ENCODE measurements at places on chromosomes 11 and 22.

DNA sequence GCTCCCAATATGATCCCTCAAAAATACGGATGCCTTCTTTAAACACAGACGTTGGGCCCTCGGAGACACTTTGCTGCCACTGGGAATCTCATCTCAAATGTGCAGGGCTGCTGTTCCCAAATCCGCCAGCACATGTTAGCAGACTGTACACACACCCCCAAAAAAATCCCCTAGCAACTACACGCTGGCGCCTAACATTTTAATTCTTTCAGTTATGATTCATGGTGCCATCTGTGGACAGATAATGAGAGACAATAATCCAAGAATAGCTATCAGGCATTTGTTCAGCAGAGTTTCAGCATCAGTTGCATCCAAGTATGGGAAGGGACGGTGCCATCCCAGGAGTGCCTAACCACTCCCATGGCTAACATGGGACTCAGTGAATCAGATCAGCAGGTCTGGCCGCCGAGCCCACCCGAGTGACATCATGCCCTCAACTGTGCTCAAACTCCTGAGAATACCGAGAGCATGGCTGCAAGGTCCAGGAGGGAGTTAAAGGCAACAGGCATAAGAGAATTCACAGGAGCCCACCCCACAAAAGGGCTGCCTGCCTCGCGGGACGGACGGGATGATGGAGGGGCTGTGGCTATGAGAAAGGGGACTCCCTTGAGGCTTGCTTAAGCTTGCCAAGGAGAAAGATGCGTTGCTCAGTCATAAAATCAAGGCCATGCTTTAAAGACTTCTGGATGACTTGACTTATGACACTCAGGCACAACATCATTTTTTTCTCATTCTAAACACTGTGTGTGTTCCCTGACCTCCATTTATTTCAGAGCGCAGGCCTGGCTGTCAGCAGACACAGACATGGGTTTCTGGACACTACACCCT lies 337.0 kb downstream of the SHANK2 start:
- DNase-seq, result no peak

DNA sequence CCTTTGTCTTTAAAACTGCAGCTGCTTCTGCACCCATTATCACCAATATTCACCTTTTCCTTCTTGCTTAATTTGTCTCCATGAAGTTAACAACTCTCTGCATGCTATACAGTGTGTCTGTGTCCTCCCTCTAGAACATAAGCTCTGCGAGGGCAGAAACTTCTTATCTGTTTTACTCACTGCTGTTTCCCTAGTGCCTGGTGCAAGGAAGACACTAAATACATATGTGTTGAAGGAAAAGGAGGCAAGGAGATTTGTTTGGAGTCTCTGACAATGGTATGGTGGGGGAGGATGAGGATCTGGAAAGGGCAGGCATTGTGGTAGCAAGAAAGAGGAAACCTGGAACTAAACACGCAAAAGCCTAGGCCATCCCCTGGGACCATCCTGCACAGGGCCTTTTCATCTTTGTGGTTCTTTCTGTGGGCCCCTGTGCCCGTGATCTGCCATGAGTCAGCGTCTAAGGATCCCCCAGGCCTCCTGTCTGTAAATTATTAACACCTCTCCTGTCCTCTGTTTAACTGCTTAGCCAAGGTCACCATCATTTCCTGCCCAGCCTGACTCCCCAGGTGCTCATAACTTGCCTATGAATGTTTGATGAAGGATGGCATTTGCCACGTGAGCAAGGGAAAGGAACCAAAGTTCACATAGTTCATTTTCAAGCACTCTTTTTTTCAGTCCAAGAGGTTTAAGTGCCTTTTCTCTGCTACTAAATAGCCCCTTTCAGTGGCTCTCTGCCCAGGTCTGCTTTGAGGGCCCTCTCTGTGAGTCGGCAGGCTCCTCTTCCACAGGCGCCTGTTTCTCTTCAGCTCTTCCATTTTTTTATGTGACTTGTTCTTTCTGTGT lies 131.1 kb downstream of the RASSF10 start:
- no peak for DNase-seq

GRCh38 chr22:46589871-46590271 lies 30.3 kb upstream of the GRAMD4 start:
- no peak for DNase-seq

DNA sequence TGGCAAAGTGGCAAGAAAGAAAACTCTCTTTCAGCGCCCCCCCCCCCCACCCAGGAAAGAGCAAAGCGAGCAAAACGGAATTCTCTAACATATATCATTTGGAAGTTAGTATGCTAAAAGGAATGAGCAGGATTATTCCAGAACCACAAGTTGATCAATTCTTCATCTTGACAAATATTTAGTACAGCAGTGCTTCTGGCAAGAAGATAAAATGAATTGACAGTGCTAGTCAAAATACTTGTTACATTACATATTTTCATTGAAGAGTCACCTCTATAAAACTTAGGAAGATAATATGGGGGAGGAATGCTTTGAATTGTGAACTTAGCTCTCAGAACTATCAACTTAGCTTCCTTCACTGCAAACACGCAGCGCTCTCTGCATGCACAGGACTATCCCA lies 377.4 kb downstream of the DYNC2H1 start:
- DNase-seq, result no peak

GRCh38 chr22:27100789-27101188 lies 443.4 kb downstream of the MIAT start:
- no peak for DNase-seq

GRCh38 chr11:119382101-119382500 lies 611 bp upstream of the USP2 start:
- no peak for DNase-seq

GRCh38 chr11:87397011-87397865 lies 359.5 kb downstream of the TMEM135 start:
- no peak for DNase-seq

- DNase-seq, result no peak
Measured at GRCh38 chr11:2579315-2580060, 120.3 kb downstream of the KCNQ1OT1 start.

- DNase-seq, result no peak
Measured at GRCh38 chr11:69962152-69962551, 116.0 kb upstream of the ANO1 start.

DNA sequence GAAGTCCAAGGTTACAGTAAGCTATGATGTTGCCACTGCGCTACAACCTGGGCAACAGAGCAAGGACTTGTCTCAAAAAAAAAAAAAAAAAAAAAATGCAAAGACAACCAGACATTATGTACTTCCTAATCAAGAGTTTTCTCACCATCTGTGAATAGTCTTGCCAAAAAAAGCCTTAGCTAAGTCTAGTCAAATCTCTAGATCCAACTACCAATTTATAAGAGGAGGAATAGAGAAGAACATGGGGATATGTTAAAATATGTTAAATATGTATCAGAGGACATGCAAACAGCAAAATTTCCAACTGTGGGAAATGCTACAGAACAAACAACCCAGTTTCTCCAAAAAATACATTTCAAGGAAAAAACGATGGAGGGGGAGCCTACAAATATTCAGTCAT lies 45.6 kb downstream of the USP28 start:
- no peak for DNase-seq

GRCh38 chr11:89052220-89052619 lies 13.6 kb downstream of the GRM5 start:
- DNase-seq, result no peak

DNA sequence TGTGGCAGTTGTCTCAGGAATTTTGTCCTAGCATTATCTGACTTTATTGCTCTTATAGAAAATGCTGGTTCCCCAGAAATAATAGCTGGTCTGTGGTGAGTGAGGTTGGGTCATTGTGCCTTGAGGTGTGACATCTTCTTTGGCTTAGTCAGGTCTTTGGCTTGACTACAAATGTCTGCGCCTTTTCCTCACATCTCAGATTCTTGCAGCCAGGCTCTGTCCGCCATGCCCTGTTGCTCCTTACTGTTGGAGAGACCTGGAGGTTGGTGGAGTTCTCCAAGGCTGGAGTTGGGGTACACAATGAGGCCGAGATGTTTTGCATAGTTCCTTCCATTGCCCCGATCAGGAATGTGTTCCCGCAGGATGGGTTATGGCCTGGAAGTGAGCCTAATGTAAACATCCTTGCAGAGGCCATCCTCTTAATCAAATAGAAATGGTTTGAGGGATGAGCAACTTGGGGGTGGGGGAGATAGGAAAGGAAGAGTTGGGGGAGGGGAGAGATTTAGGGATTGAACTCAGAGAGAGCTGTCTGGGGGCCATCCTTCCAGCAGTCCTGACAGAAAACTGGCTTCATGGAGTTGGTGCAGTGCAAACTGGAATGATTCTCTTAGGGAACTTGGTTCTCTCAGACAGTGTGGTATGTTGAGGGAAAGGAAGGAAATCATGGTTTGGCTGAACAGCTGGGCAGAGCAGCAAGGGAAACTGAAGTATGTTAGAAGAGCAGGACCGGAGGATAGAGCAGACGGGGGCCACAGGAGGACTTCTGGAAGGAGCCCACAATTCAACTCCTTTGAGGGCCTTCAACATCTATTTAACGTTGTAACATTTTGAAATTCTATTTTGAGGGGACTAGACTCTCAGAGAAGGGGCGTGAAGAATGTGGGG lies 49.9 kb downstream of the ZBTB16 start:
- no peak for DNase-seq

- DNase-seq, result no peak
Measured at GRCh38 chr11:113615098-113615497, 91.0 kb downstream of the TMPRSS5 start.

DNA sequence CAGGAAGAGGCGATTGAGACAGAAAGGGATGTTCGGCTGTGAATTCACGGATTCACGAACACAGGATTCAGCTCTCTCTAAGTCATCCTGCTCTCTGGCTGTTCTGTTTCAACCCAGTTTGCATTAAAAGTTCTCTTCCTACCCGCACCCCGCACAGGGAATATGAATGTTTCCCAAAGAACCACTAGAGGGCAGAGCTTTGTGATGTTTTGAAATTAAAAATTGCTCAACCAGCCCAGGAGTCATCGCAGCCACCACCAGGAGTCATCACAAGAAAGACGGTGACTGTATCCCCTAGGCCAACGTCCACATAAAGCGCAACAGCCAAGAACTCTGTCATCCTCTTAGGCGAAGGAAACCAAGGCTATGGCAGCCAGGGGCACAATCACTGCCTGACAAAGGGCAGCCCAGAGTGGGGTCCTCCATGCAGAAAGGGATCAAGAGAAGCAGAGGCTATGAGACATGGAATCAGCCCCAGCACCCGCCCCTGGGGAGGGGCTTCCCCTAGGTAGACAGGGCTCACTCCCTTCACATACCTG lies 122.4 kb downstream of the WT1 start:
- no peak for DNase-seq

- no peak for DNase-seq
Measured at GRCh38 chr11:134670247-134670782, 258.3 kb upstream of the B3GAT1 start.

- no peak for DNase-seq
Measured at GRCh38 chr11:12099132-12099873, 11.1 kb upstream of the MICAL2 start.

DNA sequence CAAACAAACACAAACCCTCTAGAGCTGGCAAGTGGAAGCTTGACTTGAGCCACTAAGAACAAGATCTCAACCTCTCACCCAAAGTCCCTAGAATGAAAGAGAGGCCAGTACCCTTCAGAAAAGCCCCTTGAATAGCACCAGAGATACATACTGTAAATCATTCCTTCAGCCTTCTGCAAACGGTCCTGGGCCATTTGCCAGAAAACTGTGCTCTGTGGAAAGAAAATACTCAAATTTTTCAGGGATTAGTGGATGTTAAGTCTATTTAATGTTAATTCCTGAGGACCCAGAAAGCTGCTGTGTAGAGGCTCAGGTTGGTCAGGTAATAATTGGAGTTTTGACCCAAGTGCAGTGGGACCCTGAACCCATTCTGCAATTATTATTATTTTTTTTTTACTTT lies 16.9 kb downstream of the SERPINH1 start:
- DNase-seq, result no peak

GRCh38 chr11:70204466-70204799 lies 1.3 kb downstream of the FADD start:
- no peak for DNase-seq

- no peak for DNase-seq
Measured at GRCh38 chr22:17920992-17921650, 103.2 kb downstream of the MICAL3 start.

GRCh38 chr11:16883174-16883573 lies 131.0 kb downstream of the PLEKHA7 start:
- no peak for DNase-seq

- DNase-seq, result no peak
Measured at GRCh38 chr11:86918973-86919372, 36.2 kb downstream of the FZD4 start.

DNA sequence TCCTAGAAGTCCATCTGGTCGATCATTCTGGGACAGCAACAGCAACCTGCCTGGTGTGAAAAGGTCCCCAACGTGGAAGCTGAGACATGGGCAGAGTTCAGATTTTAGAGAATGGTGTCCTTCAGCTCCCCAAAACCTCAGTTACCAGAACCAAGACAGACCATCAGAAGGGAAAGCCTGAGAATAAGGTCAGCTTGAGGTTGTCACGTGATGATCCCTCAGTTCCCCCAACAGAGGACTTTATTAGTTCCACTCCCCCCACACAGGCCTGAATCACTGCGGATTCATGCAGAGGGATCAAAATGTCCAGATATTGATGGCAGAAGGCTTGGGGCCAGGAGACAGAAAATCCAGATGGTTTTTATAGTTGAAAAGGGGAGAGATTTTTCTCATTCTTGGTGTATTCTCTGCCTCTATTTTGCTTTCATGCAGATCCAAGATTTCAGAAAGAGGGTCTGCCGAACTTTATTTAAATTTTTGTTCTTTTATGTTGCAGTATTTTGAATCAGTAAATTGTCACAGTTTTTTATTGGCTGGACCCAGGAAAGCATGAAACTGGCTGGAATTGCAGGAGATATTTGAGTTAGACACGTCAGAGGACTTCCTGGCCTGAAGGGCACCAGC lies 139.0 kb upstream of the NTM start:
- DNase-seq, result no peak

DNA sequence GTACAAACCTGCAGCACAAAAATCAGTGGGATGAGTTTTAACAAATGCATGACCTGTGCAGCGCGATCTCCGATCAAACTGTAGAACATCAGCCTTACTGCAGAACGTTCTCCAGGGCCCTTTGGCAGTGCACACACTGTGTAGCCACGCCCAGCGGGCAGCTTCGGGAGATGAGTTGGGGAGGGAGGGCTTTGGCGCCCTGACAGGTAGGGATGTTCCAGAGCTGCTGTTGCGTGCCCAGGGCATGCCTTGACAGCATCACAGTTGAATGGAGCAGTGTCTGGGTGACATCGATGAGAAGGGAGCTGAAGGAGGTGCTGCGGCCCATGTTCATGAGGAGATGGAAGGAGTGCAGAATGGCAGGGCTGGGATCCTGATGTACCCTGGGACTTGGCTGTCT lies 80.2 kb downstream of the TBC1D22A start:
- no peak for DNase-seq

- DNase-seq, result peak; percentile 36
Measured at GRCh38 chr11:14645985-14646900, 2.6 kb downstream of the PDE3B start.

DNA sequence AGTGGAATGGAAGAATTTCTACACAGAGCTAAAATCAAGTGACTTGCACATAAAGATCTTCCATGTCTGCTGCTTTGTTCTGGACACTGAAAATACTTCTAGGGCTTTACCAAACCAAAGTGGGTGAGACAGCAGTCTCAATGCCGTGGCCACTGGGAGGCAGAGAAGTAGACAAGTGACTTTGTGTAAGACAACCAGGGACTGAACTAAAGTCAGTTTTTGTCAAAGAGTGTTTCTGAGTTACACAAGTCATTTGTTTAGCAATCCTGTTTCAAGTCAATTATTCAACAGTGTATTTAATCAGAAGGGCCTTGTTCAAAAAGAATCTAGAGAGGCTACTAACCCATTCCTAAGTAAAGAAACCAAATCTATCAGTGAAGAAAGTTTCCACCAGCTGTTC lies 46.6 kb downstream of the TCP11L1 start:
- no peak for DNase-seq
